ENCODE measurements at places on chromosomes 6 and 20.

GRCh38 chr6:131948692-131949619 lies 2.2 kb downstream of the CCN2 start:
- DNase-seq = no peak

DNA sequence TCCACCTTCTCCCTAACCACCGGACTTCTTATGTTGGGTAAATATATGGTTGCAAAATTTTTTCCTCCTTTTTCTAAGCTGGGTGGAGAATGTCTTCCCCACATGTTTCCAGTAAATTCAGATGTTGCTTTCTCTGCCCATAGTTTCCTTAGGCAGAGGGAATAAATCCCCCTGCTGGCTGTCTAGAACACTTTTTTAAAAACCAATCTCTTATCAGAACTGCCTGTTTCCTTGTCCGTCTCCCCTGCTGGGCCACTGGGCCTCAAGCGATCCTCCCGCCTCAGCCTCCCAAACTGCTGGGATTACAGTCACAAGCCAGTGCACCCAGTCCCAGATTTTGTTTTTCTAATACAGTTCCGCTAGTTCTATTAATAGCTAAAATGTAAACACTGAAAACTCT lies 9.9 kb upstream of the WFDC2 start:
- DNase-seq = no peak

DNA sequence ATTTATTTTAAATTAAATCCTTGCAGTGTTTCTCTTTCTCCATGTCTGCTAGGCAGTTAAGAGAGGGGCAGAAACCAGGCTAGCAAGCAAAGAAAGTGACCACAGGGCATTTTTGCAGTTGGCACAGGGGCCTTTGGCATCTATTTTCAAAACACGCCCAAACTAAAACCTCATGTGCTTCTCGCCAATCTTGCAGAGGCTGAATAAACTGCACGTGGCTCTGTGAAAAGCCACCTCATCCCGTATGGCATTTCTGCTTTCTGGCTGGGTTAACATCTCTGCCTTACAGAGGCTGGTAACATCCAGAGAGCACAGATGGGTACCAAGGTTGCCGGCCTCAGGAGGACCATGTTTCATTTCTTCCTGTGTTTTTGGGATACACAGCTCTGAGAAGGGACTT lies 54.6 kb downstream of the GJA10 start:
- no peak for DNase-seq

DNA sequence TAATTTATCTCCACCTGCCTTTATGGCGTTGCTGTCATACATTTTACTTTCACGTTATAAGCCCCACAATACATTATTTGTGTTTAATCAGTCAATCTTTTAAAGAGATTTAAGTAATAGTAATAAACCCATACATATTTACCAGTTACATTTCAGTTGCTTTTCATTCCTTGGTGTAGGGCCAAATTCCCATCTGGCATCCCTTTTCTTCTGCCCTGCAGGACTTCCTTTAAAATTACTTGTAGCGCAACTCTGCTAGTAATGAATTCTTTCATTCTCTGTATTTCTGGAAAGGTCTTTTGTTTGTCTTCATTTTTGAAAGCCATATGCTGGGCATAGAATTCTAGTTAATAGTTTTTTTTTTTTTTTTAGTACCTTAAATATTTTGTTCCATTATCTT lies 24.9 kb downstream of the ZNF334 start:
- DNase-seq = no peak

GRCh38 chr6:127924031-127924430 lies 23.2 kb upstream of the THEMIS start:
- no peak for DNase-seq

- DNase-seq = no peak
Measured at GRCh38 chr20:1393507-1393882, 641 bp upstream of the FKBP1A start.

- no peak for DNase-seq
Measured at GRCh38 chr20:43662943-43663655, 3.8 kb upstream of the MYBL2 start.

- DNase-seq = no peak
Measured at GRCh38 chr20:4053071-4053919, 37.9 kb upstream of the RNF24 start.

GRCh38 chr6:164832410-164832809 lies 477.0 kb downstream of the C6orf118 start:
- DNase-seq = no peak

Measured in NCI-H1105 (cell line).